ENCODE measurements at places on chromosomes 11 and 22.

- peak; percentile 79 for DNase-seq
Observed at GRCh38 chr11:75280227-75280701, 39.7 kb downstream of the TPBGL start.

GRCh38 chr11:8168485-8169257, at the start of gene RIC3:
Gene RIC3 (minus strand): TSS chr11:8169025. CDS start chr11:8168989, 36 bp downstream.
- peak; percentile 43 for DNase-seq

GRCh38 chr11:130585545-130585944, 137.1 kb downstream of the ADAMTS15 start:
- DNase-seq: no peak

DNA sequence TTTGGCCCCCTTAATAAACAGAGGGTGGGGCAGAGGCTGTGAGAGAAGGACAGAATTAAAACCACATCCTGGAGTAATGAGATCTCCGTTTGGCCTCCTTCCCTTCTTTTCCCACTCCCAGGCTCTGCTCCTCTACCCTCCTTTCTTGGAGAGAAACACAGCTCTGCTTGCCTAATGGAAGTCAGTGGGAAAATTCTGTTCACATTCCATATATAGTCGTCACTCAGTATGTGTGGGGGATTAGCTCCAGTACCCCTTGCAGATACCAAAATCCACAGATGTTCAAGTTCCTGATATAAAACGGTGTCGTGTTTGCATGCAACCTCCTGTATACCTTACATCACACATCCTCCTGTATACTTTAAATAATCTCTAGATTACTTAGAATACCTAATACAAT, 37.6 kb upstream of the THY1 start:
- DNase-seq: no peak

GRCh38 chr11:125175166-125175565, 10.6 kb downstream of the PKNOX2 start:
- DNase-seq: no peak

- no peak for DNase-seq
Observed at GRCh38 chr11:79095424-79095823, 345.4 kb downstream of the TENM4 start.

DNA sequence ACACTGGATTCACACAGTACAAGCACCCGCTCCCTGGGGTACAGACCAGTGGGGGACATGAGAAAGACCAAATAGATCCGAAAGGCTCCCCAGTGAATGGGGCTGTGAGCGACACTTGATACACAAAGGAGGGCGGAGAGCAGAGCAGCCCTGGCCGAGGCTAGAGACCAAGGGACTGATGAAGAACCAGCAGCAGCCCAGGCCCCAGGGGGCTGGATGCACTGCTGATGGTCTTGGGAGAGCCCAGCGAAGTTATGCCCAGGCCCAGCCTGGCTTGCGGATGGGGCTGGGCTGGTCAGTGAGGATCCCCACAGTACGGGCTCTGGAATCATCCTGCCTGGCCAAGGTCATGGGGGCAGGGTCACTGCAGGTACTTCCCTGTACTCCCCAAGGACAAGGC, 23.2 kb downstream of the ARHGAP1 start:
- DNase-seq: no peak
